Activated T-helper 1 cell treated with anti-CD3 and anti-CD28 coated beads, Interleukin-2, amount 50 U/mL, for 16 hours (primary cell): ENCODE measurements at places on chromosomes 7 and 10.

DNA sequence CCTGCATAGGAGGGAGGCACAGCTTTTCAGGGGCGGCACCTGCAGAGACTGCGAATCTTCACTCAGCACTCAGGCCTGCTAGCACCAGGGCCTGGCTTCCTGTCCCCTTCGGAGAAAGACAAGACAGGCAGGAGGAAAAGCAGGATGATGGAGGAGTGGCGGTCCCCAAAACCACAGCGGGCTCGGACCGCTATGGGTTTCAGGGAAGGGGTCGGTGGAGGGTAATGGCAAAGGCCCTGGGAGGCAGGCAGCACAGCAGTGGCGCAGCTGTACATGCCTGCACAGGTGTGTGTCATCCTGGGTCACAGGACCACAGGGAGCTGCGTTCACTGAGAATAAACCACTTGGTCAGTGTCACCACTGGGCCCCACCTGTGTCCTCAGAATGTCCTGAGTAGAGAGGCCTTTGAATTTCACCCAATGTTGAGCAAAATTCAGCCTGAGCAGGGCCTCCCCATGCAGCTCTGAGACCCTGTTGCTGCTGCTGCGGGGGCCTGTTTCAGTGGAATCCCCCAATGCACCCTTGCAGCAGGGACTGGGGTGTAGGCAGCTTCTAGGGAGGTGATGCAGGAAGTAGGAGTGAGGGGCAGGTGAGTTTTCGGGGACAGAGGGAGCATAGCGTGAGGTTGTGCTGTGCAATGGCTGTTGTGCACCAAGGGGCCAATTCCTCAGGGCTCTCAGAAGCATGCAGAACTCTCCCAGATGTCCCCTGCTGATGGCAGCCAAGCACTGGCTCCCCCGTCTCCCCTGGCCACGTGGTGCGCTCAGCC lies 90.6 kb upstream of the PPP2R2D start:
- DNase-seq, result no peak

- DNase-seq, result no peak
Observed at GRCh38 chr7:129134356-129134987, 10.0 kb upstream of the TSPAN33 start.

- no peak for DNase-seq
Observed at GRCh38 chr10:112278871-112279270, 4.3 kb upstream of the TECTB start.

DNA sequence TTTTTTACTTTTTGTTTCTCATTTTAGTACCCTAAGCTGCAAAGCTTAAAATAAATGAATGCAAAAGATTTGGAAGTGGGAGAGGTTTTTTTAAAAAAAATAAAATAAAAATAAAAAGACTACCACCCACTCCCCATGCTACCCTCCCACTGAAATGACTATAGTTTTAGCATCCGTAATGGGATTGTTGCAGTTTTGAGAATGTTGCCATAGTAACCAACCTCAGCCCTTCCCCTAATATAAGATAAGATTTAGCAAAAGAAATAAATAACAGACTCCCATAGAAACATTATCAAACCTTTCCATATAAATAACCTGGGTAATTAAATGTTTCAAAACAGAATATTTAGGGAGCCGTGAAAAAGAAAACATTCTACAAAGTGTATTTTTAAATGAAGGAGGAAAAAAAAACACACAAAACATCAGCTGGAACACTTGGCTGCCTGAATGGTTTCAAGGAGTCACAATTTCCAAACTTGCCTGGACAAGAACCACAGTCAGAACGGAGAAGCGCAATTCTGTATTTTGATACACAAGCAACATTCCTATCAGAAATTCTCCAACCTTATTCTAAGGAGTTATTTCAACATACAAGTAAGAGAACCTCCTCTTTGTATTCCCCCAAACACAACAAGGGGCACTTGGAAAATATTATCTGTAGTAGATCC lies 57.4 kb downstream of the DGKI start:
- no peak for DNase-seq

DNA sequence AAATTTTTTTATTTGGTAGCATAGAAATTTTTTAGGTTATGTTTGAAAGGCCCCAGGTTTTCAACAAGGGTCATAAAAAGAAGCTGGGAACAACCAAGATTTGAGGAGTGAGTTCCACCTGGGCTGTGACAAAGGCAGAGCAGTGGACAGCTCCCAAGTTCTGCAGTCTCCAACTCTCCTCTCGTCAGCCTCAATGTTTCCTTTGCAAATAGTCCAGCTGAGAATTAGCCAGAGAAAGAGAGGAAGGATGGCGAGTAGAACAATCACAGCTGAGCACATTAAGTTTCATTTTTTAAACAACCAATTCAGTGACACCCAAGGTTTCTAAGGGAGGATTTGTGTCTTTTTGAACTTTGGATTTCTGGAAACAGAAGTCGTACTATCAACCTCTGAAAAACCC lies 143.2 kb downstream of the NRCAM start:
- DNase-seq, result no peak

GRCh38 chr10:123936426-123936825 lies 44.8 kb upstream of the CPXM2 start:
- no peak for DNase-seq
